ENCODE measurements at places on chromosomes 6 and 20.

DNA sequence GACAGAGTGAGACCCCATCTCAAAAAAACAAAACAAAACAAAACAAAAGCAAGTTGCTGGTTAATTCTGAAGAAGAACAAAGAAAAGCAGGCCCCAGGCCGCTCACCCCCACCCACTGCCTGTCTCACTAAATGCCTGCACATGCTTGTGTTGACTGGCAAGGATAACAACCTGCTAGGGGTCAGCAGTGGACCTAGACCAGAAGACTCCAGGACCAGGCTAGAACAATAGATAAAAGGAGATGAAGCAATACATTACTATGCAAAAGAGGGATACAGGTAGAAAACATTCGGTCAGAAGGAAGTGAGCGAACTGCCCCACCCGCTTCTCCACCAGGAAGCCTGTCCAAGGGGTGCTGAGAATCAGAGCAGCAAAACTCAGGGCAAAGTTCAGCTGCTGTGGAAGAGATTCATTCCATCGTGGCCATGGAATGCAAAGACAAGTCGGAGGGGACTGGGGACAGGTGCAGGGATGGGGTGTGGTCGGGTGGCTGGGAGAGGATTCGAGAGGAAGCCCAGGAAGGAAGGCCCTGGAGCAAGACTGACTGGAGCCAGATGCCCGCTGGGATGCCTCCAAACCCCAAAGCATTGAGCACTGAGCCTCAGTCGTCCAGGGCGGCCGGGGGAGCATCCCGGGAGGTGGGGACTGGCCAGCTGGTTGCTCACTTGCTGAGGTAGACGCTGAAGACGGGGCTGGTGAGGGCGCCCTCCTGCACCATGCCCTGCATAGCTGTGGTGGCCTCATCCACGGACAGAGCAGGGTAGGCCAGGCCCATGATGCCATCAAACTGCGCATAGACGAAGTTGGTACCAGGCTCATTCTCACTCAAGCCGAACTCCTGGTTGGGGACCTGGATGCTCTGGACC, 5.3 kb downstream of the PGC start:
- no peak for DNase-seq

- DNase-seq = no peak
These were observed 135.1 kb downstream of the TBXT start for GRCh38 chr6:166032366-166033200.

GRCh38 chr6:110255211-110255750, 75.1 kb downstream of the CDC40 start:
- no peak for DNase-seq

GRCh38 chr6:36720251-36721141, 22.9 kb downstream of the RAB44 start:
- DNase-seq = no peak

GRCh38 chr6:111602481-111603011, 3.1 kb downstream of the TRAF3IP2 start:
- DNase-seq = no peak

- no peak for DNase-seq
These were observed 43.7 kb upstream of the DST start for GRCh38 chr6:56686429-56686828.

DNA sequence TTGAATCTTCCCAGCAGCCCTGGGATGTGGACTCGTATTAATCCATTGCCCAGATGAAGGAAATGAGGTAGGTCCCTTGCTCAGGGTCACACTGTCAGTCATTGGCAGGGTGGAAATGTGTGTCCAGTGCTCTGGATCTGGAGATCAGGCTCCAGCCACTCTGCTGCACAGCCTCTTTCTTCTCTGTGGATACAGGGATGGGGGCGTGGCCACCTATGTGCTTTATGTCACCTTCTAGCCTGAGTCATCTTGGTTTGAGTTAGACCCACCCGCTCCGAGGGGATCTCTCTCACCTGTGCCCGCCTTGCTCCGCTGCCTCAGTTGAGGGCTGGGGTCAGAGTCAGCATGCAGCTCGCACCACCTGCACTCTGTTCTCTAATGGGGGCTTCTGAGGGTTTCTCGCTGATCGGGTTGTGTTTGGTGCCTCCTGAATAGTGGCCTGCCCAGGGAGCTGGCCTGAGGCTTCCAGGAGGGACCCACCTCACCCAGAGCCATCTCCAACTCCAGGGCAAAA, 80.0 kb downstream of the TCP11 start:
- no peak for DNase-seq

- no peak for DNase-seq
These were observed 142.5 kb upstream of the SPACA1 start for GRCh38 chr6:87905101-87905641.

- no peak for DNase-seq
These were observed 83.6 kb downstream of the PAK5 start for GRCh38 chr20:9755301-9755700.

DNA sequence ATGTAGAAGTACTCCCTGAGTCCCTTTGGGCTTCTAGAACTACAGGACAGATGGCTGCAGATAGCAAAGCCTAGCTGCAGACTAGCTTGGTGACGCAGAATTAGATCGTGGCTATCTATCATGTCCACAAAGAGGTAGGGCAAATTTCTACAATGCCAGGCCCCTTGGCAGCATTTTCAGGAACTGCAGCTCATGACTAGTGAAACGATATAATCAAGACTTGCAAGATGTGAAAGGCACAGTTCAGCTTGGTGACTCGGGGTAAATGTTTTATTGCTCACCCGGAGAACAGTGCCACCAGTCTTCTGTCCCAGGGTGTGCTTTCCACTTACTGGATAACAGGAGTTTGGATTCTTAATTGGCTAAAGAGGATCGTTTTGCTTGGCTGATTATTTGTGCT, 108.7 kb upstream of the LY86 start:
- DNase-seq = no peak

DNA sequence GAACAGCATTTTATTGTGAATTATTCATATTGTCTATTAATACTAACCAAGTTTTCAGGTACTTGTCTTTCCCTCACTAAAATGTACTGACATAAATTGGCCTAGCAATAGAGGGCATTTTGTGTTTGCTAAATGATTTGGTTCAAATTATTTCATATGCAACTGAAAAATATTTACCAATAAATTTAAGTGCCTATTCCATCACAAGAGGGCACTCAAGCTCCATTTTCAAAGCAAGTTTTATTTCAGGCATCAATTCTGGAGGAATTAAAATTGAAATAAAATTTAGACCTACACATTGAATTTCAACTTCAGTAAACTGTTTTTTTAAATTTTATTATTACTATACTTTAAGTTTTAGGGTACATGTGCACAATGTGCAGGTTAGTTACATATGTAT, 114.3 kb upstream of the SYNCRIP start:
- no peak for DNase-seq

- DNase-seq = no peak
These were observed 12.9 kb upstream of the EMILIN3 start for GRCh38 chr20:41379551-41379950.

GRCh38 chr20:24576447-24576846, 107.0 kb downstream of the SYNDIG1 start:
- no peak for DNase-seq

DNA sequence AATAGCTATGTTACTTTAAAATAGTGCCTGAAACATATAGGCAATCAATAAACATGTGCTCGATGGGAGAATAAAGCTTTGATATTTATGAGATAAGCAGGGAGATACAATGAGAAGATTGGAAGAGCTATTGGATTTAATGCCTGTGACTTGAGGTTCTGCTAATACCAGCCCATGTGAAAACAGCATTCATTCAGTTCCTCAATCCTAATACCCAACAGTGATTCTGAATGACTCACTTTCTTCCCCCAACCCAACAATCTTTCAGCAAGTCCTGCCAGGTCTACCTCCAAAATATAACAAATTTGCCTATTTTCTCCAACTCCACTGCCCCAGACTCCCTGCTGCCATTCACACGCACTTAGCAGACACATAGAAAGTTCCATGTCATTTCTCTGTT, 26.6 kb upstream of the KLHL31 start:
- DNase-seq = no peak

DNA sequence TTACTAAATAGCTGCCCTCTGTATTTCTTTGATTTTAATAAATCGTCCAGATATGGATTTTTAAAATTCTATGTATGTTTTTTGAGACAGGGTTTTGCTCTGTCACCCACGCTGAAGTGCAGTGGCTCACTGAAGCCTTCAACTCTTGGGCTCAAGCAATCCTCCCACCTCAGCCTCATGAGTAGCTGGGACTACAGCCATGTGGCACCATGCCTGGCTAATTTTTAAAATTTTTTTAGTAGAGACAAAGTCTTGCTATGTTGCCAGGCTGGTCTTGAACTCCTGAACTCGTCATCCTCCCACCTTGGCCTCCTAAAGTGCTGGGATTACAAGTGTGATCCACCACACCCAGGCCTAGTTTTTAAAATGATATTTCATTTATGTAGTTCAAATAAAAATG, 47.4 kb upstream of the DDR1 start:
- DNase-seq = no peak

- DNase-seq = no peak
These were observed 121.4 kb downstream of the TBXT start for GRCh38 chr6:166046226-166046625.

- no peak for DNase-seq
These were observed 20.0 kb upstream of the MARCKS start for GRCh38 chr6:113837170-113837569.

- DNase-seq = no peak
These were observed 22.1 kb downstream of the TFAP2B start for GRCh38 chr6:50840811-50841192.

DNA sequence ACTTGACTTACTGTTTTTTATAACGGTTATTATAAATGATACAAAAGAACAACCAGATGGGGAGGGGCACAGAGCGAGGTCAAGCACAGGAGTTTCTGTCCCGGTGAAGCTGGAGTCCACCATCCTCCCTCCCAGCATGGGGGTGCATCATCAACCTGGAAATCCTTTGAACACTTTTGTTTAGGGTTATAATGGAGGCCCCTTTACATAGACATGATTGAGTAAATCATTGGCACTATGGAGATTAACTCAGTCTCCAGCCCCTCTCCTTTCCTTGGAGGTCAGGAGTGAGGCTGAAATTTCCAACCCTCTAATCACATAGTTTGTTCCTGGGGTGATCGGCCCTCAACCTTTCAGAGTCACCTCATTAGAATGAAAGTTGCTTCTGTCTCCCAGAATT, 71.8 kb upstream of the ANKEF1 start:
- no peak for DNase-seq

GRCh38 chr20:50857348-50857747, 62.5 kb downstream of the BCAS4 start:
- no peak for DNase-seq

DNA sequence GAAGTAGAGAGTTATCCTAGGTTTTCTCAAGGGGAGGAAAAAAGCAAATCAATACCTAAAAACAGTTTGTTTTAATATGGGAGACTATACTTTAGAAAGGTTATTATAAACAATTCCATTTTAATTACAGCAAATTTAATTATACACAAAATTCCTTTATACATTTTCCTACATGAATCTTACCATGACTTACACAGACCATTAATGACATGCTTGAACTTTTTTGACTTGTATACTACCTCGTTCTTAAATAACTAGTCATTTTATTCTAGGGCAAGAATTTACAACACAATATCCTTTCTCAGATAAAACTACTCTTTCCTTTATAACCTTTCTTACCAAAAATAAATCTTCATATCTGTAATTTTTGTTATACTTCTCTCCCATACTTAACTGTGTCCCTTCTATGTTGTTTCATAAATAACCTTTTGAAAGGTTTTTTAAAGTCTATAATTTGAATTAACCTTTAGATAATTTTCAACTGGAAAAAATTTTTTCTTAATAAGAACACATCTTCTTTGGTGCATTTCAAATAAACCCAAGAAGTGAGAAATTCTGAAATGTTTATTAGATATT, 729.4 kb downstream of the TENT5A start:
- DNase-seq = no peak

Data from activated CD8-positive, alpha-beta memory T cell treated with anti-CD3 and anti-CD28 coated beads for 4 hours (primary cell).